ENCODE measurements at places on chromosomes 7 and 10.

- DNase-seq, result peak; percentile 74
Measured at GRCh38 chr10:105187243-105187642, 546.2 kb downstream of the SORCS3 start.

GRCh38 chr10:43853369-43853768, 204.7 kb upstream of the ZNF32 start:
- no peak for DNase-seq

GRCh38 chr7:25559581-25560367, 331.5 kb upstream of the NPVF start:
- no peak for DNase-seq

DNA sequence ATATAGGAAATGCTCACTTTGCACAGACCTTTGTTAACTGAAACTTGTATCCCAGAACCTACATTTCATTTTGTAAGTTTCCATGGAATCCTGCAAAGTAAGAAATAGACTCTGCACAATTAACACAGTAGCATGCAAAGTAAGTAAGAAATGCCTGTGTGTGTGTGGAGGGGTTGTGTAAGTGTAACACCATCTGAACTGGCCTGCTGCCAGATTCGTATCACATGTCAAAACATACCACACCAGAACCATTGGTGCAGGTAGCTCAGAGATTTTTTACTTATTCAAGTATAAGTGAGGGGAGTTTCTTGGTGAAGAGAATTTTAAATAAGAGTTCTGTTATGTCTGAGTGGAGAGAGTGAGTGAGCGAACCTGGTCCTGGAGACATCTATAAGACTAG, 17.9 kb upstream of the DDX21 start:
- no peak for DNase-seq

DNA sequence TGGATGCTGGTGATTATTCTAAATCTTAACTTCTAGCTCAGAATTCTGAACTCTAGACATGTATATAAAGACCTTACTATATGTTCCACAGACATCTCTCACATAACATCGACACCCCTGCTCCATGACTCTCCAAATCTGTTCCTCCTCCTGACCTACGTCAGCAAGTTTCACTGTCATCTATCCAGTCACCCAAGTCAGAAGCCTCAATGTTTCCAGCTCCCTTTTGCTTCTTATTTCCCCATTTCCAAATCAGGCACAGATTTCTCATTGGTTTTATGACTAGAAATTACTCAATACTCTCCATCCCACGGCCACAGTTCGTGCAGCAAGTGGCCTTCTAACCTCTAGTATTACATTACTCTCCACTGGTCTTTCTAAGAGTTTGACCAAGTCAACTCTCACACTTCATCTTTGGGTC, 28.5 kb downstream of the EPC1 start:
- no peak for DNase-seq

- no peak for DNase-seq
Measured at GRCh38 chr10:42149027-42149700, 489.2 kb downstream of the ZNF33B start.

GRCh38 chr10:114012650-114013049, 31.0 kb upstream of the ADRB1 start:
- no peak for DNase-seq

DNA sequence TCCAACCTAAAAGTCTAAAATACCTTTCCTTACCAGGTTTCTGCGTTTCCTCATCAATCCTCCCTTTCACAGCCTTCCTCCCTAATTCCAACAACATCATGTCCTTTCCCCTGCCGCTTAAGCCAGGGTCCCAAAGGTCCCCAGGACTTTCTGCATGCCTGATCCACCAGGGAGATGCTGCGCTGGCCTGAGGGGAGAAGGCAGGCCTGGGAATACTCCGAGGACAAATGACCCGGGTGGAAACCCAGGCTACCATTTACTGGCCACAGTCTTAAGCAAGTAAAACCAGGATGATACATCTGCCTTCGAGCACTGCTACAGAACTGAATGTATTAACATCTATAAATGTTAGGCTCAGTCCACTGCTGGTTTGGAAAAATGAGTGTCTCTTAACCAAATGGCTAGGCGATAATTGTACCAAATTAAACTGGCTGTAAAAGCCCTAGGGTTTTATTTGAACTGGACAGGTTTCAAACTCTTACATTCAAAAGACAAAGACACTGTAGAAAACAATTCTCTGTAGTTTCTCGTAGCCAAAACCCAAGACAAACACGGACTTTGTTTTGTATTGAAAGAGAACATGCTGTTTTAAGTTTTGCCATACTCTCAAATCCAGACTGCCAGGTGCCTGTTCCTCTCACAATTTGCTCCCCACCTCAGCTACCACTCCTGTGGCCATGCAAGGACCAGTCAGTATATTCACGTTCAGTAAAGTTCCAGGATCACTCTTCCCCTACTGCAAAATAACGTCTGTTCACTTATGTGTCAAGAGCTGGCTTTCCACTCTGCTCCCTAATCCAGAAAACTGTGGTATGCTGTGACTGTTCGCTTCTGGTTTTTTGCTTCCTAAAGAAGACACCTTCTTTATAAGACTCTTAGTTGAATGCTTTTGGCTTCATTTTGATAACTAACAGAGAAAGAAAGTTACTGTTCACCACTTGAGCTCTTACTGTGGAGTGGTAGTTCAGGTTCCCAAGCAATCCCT, 145.7 kb downstream of the RNF216 start:
- DNase-seq, result no peak

DNA sequence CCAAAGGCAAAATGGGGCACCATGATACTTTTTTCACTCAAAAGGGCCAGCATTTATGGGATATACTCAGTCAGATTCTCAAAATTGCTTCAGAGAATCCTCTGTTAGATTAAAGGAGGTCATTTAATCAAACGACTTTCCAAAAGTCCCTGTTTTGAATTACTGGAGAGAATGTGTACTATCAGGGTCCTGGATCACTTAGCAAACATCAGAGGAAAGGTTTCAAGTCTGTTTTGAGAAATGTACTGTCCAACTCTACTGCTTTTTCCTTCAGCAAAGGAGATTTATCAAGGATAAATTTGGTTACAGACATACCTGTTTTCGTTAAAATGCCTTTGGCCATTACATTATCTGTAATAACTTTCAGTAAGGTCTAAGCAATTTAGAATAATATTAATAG, 340.9 kb downstream of the GFRA1 start:
- DNase-seq, result no peak

DNA sequence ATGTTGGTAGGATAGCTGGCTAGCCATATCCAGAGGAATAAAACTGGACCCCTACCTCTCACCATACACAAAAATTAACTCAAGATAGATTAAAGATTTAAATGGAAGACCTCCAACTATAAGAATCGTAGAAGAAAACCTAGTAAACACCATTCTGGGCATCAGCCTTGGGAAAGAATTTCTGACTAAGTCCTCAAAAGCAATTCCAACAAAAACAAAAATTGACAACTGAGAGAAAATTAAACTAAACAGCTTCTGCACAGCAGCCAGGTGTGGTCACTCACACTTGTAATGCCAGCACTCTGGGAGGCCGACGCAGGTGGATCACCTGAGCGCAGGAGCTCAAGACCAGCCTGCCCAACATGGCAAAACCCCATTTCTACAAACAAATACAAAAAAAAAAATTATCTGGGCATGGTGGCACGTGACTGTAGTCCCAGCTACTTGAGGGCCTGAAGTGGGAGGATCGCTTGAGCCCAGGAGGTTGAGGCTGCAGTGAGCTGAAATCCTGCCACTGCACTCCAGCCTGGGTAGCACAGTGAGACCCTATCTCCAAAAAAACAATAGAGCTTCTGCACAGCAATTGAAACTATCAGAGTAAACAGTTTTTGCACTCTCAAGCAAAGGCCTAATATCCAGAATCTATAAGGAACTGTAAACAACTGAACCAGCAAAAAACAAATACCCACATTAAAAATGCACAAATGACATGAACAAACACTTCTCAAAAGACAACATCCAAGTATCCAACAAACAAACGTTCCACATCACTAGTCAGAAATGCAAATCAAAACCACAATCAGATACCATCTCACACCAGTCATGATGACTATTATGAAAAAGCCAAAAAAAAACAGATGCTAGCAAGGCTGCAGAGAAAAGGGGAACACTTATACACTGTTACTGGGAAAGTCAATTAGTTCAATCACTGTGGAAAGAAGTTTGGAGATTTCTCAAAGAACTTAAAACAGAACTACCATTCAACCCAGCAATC, 4.8 kb downstream of the CRPPA start:
- no peak for DNase-seq

DNA sequence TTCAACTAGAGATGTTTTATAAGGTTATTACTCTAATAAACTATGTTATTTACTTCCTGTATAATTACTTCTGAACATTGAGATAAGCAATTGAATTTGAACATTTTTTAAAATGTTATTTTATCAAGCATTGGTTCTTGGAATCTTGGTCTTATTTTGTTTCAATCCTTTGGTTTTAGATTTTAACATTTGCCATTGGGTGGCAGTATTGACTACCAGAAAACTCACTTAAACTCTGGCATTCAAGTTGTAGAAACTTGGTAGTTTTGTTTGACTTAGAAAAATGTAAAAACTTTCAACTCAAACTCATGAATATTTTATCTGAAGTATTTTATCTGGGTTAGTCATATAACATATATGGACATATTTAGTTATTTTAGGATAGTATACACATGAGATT, 48.1 kb downstream of the ATRNL1 start:
- DNase-seq, result no peak

DNA sequence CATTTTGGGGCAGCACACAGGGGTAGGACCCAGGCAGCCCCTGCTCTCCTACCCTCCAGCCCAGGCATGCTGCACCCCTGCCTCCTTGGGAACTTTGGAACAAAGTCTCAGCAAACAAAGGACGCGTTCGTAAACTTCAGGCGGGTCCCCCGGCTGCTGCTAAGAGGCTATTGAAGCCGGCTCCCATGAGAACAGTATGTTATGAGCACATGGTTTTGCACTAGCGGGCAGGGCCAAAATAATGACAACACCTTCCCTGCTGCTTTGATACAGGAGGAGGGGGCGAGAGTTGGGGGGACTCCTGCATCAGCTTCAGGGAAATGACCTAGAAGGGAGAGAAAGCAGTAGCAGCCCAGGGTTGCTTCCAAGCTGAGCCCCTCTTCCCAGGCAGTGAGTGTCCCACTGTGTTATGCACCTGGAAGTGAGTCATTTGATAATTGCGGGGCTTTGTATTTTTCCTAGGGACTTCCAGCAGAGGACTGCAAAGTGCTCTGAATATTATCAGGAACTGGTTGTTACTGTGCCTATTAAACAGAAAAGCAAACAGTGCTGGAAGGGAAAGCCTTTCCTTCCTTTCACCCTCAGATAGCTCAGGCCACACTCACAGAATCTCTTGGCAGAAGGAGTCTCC, 6.9 kb downstream of the ITPRIP start:
- DNase-seq, result no peak

DNA sequence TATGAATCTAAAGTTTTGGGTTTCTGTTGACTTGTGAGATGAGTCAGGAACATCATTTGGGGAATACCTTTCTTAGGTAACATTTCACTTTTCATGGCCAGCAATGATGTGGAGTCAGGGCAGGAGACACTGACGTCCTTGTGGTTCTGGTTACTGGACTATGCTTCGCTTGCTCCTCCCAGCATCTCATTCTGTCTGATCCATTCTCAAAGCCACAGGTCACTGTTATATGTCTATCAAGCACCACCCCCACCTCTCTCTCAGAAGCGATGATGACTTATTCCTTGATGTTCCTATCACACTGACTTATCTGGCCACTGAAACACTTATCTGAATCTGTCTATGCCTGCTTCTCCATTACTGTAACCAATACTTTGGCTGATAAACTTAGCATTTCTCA, 51.6 kb downstream of the TES start:
- no peak for DNase-seq

GRCh38 chr10:5616836-5617235, 49.6 kb downstream of the ASB13 start:
- DNase-seq, result no peak

- no peak for DNase-seq
Measured at GRCh38 chr10:17075533-17076359, 53.9 kb downstream of the CUBN start.

DNA sequence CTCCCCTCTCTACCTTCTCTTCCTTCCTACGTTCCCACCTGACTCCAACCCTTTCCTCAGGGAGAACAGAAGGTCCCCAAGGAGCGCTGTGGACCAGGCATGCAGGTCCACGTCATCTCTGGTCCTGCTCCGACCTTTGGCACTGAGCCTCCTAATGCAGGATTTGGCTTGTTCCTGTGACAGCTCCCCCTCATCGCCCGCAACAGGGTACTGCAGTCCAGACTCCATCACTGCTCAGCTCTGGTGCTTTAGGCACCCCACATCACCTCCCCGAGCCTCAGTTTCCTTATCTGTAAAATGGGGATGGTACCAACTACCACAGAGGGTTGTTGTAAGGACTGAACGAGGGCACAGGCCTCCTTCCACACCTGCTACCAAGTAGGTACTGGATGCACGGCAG, 54.6 kb downstream of the FHIP2A start:
- no peak for DNase-seq

GRCh38 chr10:15487376-15487775, 116.3 kb upstream of the FAM171A1 start:
- DNase-seq, result no peak

- DNase-seq, result no peak
Measured at GRCh38 chr10:79273604-79274003, 73.7 kb upstream of the PPIF start.

GRCh38 chr10:116015583-116016333, 257.2 kb downstream of the GFRA1 start:
- no peak for DNase-seq

- no peak for DNase-seq
Measured at GRCh38 chr7:42338231-42338915, 101.4 kb upstream of the GLI3 start.

DNA sequence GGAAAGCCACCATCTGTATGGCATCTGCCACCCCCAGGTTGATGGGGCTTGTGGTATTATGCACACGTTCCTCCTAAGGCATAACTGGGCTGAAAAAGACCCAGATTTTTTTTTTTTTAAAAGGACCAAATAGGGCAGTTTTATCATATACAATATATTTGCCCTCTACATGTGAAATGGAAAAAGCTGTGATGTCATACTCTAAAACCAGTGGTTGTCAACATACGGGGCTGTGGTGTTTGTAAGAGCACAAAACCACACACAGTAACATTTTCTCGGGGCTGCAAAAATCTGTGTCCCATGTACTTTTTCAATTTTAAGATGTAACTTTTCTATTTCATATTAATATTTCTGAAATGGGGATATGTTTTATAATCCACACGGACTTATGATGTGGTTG, 34.9 kb downstream of the FAM171A1 start:
- no peak for DNase-seq

- DNase-seq, result no peak
Measured at GRCh38 chr7:123961771-123962170, 36.7 kb downstream of the SPAM1 start.

- peak; percentile 83 for DNase-seq
Measured at GRCh38 chr7:80134536-80135308, at the start of gene GNAI1. GNAI1 (plus strand) TSS chr7:80134831; CDS start chr7:80135161, 330 bp downstream.

- DNase-seq, result no peak
Measured at GRCh38 chr7:22443370-22444180, 56.4 kb downstream of the STEAP1B start.

DNA sequence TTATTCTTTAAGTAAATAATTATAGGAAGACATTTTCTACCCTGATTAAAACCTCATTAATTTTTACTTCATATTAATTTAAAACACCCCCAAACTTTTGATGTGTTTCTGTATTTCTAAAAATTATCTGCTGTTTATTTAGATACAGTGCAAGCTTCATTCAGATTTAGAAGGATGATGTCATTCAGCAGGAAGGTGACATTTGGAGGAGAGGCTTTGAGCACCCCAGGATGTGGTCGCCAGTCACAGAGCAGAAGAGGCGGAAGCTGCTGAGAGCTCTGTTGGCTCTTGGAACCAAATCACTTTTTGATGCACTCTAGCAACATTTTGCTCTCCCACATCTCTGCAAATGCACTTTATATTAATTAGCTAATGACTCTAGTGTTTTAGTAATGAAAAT, 233.9 kb upstream of the CACNA2D1 start:
- no peak for DNase-seq
